ENCODE measurements at places on chromosomes 4 and X.

DNA sequence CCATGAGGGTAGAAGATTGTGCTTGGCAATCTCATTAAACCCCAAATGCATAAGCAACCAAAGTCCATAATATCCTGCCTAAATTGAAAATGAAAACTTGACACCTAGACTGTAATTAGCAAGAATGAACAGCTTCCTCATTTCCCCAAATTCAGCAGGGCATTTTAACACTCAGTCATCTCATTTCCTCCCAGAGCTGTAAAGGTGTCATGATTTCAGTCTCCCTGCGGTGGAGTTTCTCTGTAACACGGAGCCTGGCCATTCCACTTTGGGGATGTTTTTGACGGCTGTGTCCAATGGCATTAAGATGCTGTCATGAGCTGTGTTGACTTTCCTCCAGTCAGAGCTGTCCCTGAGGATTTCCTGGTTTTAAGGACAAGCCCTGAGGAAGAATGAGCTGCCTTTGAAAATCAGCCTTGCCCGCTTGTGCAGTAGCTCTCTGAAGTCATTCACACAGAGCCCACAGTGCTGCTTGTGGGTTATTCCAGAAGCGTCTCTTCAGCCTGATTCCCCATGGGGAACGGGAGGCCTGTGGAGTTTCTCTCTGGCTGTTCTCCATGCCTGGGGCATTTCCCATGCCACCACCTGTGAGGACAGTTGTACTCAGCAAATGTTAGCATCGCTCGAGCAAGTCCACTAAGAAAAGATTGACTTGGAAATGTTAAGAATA, 187.0 kb downstream of the MID1 start:
- no peak for DNase-seq

- DNase-seq = peak; percentile 42
These were observed 62.3 kb upstream of the CD99 start for GRCh38 chrX:2628751-2629315.

DNA sequence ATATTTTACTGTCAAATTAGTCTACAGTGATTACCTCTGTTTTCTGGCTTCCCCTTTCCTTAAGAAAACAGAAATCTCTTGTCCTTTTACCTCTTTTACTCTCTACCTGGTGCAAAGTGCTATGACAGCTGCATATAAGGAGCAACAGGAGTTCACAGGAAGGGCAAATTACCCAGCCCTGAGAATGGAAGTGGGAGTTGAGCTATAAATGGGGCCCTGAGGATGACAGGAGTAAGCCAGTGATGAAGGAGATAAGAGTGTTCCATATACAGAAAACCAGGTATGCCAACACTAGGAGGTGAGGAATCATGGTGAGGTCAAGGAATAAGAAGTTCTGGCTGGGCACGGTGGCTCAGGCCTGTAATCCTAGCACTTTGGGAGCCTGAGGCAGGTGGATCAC, 4.5 kb upstream of the HSD17B13 start:
- no peak for DNase-seq

- peak; percentile 78 for DNase-seq
These were observed 11.9 kb downstream of the CA5B start for GRCh38 chrX:15749642-15750610.

DNA sequence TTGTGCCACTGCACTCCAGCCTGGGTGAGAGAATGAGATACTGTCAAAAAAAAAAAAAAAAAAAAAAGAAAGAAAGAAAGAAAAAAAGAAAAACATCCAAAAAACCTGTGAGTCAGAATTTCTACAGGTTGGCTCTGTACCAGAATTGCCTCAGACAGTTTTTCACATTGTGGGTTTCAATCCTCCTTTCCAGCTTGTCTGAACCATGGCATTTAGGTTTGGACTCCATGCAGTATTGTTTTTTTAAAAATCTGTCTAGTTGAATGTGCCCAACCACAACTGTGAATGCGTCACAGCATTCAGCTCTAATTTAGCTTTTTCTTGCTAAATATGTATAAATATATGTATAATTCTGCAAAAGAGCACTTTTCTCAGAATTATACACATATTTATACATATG, 31.4 kb upstream of the ARSH start:
- no peak for DNase-seq

DNA sequence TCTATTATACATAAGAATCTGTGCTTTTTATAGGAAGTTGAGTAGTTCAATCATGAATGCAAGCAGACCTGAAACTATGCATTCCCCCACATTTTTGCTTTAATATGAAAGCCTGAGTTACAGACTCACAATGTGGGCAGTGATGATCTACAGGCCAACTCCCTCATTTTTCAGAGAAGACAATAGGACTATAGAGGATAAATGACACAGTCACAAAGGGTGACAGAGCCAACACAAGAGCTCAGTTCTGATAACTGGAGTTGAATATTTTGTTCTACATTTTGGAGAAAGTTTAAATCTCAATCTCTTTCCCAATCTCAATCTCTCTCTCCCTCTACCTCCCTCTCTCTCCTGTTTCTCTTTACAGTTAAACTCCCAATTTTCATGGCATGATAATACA, 27.0 kb downstream of the MBNL3 start:
- no peak for DNase-seq

GRCh38 chrX:39915081-39915480, 182.7 kb downstream of the BCOR start:
- no peak for DNase-seq

DNA sequence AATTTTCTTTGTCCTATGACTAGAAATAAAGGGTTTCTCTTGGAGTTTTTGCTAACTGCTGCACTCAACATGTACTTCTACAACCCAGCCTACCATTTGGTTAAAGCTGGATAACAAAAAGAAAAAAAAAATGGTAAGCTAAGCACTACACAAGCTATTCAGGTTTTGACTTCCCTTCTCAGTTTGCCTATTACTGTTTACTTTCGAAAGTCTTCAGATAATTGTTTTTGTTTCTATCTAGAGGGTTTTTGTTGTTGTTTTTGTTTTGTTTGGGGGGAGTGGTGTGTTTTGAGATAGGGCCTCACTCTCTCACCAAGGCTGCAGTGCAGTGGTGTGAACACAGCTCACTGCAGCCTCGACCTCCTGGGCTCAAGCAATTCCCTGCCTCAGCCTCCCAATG, 46.6 kb downstream of the CLOCK start:
- no peak for DNase-seq

- no peak for DNase-seq
These were observed 33.4 kb downstream of the KCTD8 start for GRCh38 chr4:44415251-44415650.

DNA sequence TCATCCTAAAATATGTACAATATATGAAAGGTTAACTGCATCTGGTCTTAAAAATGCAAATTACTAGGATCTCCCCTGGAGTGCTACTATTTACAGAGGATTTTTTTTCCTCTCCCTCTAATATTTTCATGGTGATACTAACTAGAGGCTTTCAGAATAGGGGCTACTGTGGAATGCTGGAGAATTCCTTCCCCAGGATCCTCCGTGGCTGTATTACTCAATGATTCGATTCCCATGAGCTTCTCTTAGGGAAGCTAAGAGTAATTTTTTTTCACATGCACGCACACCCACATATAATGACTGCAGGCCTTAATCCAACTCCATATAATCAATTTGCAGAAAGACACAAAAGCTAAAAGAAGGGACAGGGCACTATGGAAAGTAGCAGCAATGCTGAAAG, 184.7 kb downstream of the ARHGAP6 start:
- no peak for DNase-seq

- no peak for DNase-seq
These were observed 533.2 kb upstream of the AGA start for GRCh38 chr4:177975315-177975987.

GRCh38 chr4:28179126-28179525, 1318.5 kb downstream of the STIM2 start:
- DNase-seq = no peak

GRCh38 chrX:43703211-43703791, 47.2 kb downstream of the MAOA start:
- no peak for DNase-seq

- no peak for DNase-seq
These were observed 368.8 kb downstream of the ANKRD50 start for GRCh38 chr4:124343661-124344171.

DNA sequence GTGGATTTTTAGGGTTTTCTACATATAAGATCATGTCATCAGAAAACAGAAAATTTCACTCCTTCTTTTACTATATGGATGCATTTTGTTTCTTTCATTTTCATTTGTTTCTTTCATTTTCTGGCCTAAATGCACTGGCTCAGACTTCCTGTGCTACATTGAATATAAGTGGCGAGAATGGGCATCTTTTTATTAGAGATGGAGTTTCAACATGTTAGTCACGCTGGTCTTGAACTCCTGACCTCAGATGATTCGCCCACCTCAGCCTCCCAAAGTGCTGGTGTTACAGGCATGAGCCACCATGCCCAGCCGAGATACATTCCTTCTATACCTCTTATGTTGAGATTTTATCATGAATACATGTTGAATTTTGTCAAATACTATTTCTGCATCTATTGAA, 61.8 kb downstream of the BRWD3 start:
- DNase-seq = no peak

DNA sequence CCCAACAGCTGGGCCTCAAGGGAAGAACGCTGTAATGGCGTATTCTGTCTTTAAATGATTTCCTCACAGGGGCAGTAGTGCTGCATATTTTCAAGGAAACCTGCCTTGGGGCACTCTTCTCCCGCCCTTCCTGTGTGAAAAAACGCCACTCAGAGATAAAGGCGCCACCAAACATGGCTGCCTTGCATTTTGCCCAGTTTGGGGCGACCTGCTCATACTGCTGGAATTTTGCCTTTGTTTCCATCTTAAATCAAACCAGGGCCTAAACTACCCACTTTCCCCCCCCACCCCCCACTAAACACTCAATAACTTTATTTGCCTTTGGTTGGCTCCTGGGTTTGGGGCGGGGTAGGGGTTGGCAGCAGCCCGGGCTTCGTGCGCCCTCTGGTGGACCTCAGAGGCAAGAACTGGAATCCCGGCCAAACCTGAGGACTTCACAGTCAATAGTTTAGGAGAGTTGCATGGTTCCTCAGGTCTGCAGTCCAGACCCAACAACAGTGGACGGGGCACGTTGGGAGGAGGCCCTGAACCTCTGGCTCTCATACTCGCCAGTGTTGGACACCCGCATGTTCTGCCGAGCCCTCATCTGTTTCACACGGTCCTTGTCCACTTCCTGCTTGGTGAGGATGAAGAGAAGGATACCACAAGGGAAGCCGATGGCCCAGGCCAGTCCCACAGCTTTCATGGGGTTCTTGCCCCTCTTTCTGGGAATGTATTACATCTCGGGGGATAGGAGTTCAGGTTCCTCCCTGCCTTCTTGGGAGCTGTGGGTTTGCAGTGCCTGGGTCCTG, 220.1 kb upstream of the STK26 start:
- DNase-seq = peak; percentile 28

- no peak for DNase-seq
These were observed 4.8 kb upstream of the JCHAIN start for GRCh38 chr4:70671091-70671490.

GRCh38 chr4:19381068-19381467, 870.6 kb upstream of the SLIT2 start:
- DNase-seq = no peak

DNA sequence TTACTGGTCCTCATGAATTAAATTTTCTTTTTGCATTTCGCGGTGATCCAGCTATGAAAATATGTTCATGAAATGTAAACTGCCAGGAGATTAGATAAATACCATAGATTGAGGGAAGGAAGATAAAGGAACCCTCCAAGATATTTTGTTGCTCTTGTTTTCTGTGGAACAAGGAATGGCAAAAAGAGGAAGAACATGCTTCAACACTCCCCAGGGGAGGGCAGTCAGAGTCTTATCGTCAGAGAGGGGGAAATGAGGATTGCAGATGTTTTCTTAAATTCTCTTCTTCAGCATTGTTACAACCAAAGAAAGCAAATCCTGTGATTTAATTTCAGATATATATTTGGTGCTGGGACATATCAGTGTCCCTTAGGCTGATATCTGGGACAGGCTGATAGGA, 9.5 kb upstream of the SFRP2 start:
- no peak for DNase-seq

DNA sequence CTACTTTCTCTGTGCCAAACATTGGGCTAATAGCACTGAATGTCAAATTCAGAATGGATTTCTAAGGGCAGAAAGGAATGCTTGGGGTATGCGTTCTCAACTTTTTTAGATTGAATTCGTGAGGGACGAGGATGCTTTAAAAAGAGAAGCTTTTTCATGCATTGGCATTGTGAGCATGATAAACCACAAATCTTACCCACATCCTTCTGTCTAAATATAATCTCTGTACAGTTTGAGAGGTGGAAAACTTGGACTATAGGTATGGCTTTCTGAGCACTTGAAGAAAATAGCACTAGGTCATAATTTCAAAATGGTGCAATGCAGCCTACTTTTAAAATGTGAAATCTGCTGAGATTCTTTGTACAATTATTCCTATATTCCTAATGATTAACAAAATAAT, 71.4 kb upstream of the HHIP start:
- no peak for DNase-seq

- DNase-seq = no peak
These were observed 30.4 kb downstream of the FAT1 start for GRCh38 chr4:186693159-186693815.

DNA sequence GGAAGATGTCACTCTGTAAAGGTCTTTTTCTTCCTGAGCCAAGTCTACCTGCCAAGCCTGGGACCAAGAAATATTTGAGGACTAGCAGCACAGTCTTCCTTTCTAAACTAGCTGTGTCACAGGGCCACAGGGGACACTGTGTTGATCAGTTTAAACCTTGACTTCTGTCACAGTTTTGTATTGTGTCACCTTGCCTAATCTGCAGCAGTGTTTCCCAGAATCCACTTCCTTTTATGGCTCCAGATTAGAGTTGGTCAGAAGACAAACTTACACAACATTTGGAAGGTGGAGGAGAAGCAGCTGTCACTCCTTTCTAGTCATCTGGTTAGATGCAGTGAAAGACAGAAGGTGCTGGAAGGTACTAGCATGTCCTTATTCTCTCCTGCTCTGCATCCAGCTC, 143.1 kb upstream of the BCOR start:
- peak; percentile 12 for DNase-seq

DNA sequence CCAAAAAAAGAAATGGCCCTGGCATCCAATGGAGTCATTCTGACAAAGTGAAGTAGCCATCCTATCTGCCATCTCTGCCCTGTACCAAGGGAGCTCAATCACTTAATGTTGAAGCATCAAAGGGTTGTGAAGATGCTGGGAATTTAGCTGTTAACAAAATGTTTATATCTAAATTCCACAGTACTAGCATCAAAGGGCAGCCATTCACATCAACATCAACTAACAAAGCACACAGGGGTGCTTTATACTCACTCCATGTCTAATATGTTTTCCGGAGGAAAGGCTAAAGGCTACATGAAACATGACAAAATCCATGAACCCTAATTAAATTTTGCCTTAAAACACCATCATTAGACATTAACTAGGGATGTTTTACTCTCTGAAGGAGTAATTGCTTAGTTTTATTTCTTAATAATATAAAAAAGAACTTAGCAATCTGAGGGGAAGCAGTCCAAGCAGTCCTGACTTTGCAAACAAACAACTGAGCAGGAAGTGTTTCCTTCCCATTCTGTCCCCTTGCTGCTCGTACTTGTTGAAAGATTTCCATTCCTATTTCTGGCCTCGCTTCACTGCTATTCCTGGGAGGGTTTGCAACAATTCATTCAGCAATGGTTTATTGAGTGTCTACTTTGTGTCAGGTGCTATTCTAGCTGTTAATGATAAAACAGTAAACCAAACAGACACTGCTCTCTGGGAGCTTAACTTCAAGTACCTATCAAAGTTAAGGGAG, 208.6 kb upstream of the SLC7A11 start:
- DNase-seq = no peak
